SK-N-SH (cell line): ENCODE measurements at places on chromosomes 13 and 19.

DNA sequence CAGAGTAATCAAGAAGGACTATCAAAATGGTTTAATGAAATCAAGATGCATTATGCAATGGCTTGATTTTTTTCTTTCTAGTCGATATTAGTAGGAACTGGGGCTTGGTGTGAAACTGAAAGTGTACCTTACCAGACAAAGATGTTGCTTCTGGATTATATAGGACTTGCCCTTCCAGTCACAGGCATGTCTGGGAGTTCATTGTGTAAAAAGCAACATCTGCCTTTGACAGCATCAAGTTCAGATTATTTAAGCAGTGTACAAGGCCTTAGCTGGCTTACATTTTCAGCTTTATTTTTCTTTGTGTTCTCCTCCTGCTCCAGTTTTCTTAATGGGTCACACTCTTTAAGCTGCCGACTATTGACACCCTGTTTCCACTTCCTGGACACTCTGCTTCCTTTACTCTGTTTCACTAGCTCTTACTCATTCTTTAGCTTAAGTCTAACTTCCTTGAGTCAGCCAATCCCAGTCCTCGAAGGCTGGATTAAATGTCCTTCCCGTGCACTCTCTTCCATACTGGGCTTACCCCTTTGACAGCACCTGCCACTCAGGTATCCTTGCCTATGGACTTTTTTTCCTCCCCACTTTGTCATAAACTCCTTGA, 29.4 kb upstream of the OLFM4 start:
- DNase-seq, result no peak

- DNase-seq, result no peak
Measured at GRCh38 chr13:90824032-90824431, 523.5 kb upstream of the MIR17HG start.

GRCh38 chr19:48170817-48171347, 402 bp downstream of the ZSWIM9 start:
- peak; percentile 64 for DNase-seq

DNA sequence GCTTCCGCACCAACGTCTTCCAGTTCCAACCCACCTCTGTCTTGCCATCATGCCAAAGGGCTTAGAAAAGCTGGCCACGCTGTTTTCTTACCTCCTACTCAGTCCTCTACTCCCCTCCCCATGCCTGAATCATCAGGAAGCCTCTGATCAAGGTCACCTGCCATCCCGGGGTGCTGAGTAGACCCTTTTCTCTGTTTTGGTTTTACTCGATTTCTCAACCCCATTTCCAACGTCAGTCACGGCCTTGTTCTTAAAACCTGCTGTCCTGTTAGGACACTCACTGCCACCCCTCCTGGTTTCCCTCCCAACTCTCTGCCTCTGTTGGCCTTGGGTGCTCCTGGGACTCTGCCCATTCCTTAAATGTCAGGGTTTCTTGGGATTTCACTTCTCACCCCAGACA, 350.1 kb downstream of the FOXO1 start:
- no peak for DNase-seq

DNA sequence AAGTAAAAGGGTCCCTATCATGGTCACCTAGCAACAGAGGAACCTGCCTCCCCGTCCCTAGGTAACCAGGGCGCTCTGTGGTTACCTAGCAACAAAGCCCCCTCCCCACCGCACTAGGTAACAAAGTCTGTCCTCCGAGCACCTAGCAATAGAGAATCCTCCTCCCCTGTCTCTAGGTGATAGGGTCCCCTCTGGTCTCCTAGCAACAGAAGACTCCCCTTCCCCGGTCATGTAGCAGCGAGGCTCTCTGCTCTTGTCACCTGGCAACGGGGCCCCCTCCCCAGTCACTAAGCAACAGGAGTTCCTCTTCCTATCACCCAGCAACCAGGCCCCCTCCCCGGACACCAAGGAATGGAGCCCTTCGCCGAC, 307 bp downstream of the JOSD2 start:
- DNase-seq, result no peak

GRCh38 chr13:74187564-74187963, 53.4 kb upstream of the KLF12 start:
- DNase-seq, result no peak

DNA sequence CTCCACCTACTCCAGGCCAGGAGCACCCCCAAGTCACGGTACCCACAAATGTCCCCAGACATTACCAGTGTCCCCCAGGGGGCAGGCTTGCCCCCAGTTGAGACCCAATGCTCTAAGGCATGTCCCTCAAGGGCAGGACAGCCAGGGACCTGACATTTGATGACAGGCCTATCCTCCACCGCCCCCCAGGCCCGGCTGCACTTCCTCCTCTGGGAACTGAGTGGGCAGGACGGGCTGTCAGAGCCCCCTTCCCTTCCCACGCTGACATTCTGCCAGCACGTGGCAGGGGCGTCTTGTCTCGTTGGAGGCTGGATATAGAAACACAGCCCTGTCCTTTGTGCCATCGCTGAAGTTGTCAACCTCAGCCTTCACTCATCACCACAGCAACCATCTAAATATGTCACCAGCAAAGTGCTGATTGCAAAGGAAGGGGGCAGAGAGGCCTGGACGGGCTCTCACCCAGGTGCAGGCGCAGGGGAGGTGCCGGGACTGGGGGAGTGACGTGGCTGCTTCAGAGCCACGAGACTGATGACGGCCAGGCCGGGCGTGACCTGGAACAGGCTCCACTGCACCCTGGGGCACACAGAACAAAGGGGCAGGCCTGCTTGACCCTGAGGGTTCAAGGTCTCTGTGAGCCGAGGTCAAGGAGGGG, 38.4 kb downstream of the GNG7 start:
- DNase-seq, result peak; percentile 17

- peak; percentile 27 for DNase-seq
Measured at GRCh38 chr19:51511353-51511752, 9.8 kb upstream of the SIGLEC12 start.

- DNase-seq, result peak; percentile 18
Measured at GRCh38 chr13:43626994-43627393, 159.8 kb downstream of the ENOX1 start.

- no peak for DNase-seq
Measured at GRCh38 chr19:55270172-55270942, 9.6 kb downstream of the HSPBP1 start.

DNA sequence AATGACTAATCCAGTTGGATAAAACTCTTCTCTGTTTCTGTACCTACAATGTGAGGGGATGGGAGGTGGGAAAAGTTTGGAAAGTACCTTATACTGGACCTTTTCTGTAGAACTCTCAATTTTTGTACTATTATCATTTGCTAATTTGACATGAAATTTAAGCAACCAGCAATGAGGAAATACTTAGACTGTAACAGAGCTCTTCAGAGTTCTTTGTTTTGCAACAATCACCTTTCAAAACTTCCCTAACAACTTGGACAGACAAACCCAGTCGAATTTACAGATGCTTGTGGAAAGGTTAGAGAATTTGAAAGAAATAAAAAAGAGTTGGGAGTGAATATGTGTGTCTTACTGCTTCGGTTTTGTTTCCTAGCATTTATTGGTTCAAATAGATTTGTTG, 16.8 kb downstream of the KBTBD7 start:
- no peak for DNase-seq

- no peak for DNase-seq
Measured at GRCh38 chr13:109712124-109712722, 74.2 kb downstream of the IRS2 start.

GRCh38 chr13:31986676-31987470, 44.7 kb upstream of the FRY start:
- DNase-seq, result peak; percentile 30

- no peak for DNase-seq
Measured at GRCh38 chr19:12481781-12482508, 2.7 kb downstream of the ZNF709 start.

GRCh38 chr13:20446405-20446804, 79.3 kb downstream of the CRYL1 start:
- DNase-seq, result no peak

DNA sequence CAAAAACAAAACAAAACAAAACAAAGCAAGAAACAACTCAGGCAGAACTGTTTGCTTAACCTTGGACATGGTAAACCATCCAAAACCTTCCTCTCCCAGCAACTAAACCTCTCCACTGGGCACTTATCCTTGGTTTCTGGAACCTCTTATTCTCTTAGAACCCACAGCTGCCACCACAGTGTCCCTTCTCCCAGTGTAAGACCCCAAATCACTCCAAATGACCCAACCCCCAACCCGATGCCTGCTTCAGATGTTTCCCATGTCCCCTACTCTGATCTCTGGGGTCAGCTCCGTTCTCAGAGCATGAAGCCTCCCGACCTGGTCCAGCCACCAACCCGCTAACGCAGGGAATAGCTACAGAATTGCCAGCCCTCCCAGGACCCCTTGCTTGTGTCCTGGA, 972 bp downstream of the KLK2 start:
- DNase-seq, result no peak

GRCh38 chr13:110455941-110456340, 105.6 kb downstream of the RAB20 start:
- DNase-seq, result peak; percentile 91

- no peak for DNase-seq
Measured at GRCh38 chr13:113032291-113032690, 63.3 kb downstream of the MCF2L start.
